ENCODE measurements at places on chromosomes 7 and 10.
A peak's percentile ranks its signal among the peaks of the same experiment; 100 is the strongest.

DNA sequence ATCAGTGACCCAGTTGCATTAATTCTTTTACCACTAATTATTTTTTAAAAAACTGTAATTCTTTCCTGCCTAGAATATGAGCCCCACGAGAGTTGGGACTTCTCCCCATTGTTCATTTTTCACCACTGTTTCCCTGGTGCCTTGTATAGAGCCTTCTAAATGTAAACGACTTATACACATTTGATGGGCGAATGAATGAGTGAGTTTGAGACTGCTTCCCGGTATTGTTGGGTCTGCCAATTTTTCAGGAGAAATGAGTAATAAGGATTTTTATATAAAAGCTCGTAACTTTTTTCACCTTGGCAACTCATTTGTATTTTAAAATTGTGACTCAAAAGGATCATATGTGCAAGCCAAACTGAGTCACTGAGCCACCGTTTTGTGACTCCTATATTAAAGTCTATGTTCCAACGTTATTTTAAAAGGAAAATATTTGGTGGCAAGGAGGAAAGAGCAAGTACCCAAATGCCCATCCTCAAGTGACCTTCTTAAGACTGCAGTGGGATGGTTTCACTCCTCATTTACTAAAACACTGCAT is 621.3 kb downstream of the KCNMA1 start:
- H3K4me1 ChIP-seq: no peaks in the 10 kb centered on the region
- no peak overlapping the region for H3K27ac ChIP-seq
- no peaks in the 10 kb centered on the region for H3K27me3 ChIP-seq
- no peak for DNase-seq
- no peaks in the 10 kb centered on the region for H3K36me3 ChIP-seq
- no peak overlapping the region for H3K4me3 ChIP-seq

- no peak for DNase-seq
- H3K4me3 ChIP-seq: no peak overlapping the region
- no peak overlapping the region for H3K27ac ChIP-seq
Observed at GRCh38 chr7:144388950-144389349, 14.5 kb downstream of the NOBOX start.

- H3K27ac ChIP-seq: no peak overlapping the region
- peak; percentile 59 for DNase-seq
- H3K36me3 ChIP-seq: no peaks in the 10 kb centered on the region
- H3K4me1 ChIP-seq: peaks cover 31% of the 10 kb centered on the region
Observed at GRCh38 chr7:155360495-155361345, 63.0 kb downstream of the INSIG1 start.

- no peak for DNase-seq
- H3K4me1 ChIP-seq: no peaks in the 10 kb centered on the region
- no peak overlapping the region for H3K4me3 ChIP-seq
- H3K27me3 ChIP-seq: no peaks in the 10 kb centered on the region
- no peaks in the 10 kb centered on the region for H3K36me3 ChIP-seq
Observed at GRCh38 chr10:13079776-13080050, 20.2 kb upstream of the OPTN start.

DNA sequence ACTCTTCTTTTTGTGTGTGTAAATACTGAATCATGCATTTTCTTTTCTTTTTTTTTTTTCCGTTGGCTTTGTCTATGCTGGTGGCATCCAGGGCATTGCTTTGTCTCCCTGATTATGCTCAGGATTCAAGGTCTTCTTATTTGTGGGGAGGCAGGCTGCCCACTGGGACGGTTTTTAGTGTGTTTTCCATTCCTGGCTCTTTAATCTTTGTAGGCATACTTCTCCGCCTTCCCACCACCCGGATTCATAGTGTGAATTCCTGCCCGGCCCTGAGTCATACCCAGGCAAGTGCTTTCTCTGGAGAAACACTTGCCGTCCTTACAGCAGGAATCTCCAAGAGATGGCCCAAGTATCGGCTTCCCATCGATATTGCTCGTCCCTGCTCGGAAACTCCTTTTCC is 5.2 kb downstream of the ZNF655 start:
- no peak overlapping the region for H3K27ac ChIP-seq
- no peaks in the 10 kb centered on the region for H3K27me3 ChIP-seq
- H3K36me3 ChIP-seq: peaks cover 57% of the 10 kb centered on the region
- DNase-seq: no peak
- H3K4me1 ChIP-seq: peaks cover 7% of the 10 kb centered on the region

Measured in common myeloid progenitor, CD34-positive (primary cell).